Sigmoid colon (tissue), 7 donors: ENCODE measurements at places on chromosomes 3 and 15. TPM values are rescaled to one million over a fixed set of nuclear protein-coding genes. Genes with fewer than 3 reads are reported as not detected.

- no peak for DNase-seq
Observed at GRCh38 chr3:112966633-112967032, 8.3 kb downstream of the CD200R1 start.

GRCh38 chr3:127045435-127046045, 62.6 kb downstream of the PLXNA1 start:
- no peak for DNase-seq

DNA sequence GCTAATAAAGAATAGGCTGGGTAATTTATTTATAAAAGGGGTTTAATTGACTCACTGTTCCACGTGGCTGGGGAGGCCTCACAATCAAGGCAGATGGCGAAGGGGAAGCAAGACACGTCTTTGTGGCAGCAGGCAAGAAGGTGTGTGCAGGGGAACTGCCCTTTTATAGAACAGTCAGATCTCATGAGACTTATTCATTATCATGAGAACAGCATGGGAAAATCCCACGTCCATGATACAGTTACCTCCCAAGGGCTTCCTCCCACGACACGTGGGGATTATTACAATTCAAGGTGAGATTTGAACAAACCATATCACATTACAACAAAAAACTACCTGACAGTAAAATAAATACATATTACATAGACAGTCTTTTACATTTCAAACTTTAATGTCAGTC, 414.9 kb downstream of the NAALADL2 start:
- no peak for DNase-seq

DNA sequence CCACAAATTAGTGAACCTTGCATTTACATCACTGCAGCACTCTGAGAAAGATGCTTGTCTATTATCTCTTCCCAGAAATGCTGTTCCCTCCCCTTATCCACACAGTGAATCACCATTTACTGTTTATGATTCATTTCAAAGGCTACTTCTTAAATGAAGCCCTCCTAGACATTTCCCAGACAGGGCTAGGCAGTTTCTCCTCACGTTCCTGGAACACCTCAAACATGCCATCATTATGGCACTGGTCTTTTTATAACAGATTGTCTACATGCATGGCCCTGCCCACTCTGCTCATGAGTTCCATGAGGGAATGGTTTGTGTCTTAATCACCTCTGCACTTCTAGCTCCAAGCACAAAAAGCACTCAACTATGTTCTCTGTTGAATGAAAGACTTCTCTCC, 32.2 kb upstream of the TM2D3 start:
- DNase-seq: no peak

The ISLR gene
- 186 TPM for total RNA-seq

The EBLN2 gene
- total RNA-seq: 2.9 TPM
